ENCODE measurements at places on chromosomes 16 and 17. TPM values are rescaled to one million over a fixed set of nuclear protein-coding genes. Genes with fewer than 3 reads are reported as not detected.

The CA7 gene
- not detected for total RNA-seq

GRCh38 chr17:72046643-72047612 lies 73.9 kb upstream of the SOX9 start:
- H3K4me3 ChIP-seq: no peak overlapping the region
- no peaks in the 10 kb centered on the region for H3K36me3 ChIP-seq
- no peak for DNase-seq
- H3K4me1 ChIP-seq: no peaks in the 10 kb centered on the region

- no peak overlapping the region for H3K27ac ChIP-seq
- H3K4me3 ChIP-seq: no peak overlapping the region
- DNase-seq: peak; percentile 60
- H3K36me3 ChIP-seq: no peaks in the 10 kb centered on the region
- peaks cover 94% of the 10 kb centered on the region for H3K27me3 ChIP-seq
These were observed 6.2 kb downstream of the JPH3 start for GRCh38 chr16:87608400-87608985.

DNA sequence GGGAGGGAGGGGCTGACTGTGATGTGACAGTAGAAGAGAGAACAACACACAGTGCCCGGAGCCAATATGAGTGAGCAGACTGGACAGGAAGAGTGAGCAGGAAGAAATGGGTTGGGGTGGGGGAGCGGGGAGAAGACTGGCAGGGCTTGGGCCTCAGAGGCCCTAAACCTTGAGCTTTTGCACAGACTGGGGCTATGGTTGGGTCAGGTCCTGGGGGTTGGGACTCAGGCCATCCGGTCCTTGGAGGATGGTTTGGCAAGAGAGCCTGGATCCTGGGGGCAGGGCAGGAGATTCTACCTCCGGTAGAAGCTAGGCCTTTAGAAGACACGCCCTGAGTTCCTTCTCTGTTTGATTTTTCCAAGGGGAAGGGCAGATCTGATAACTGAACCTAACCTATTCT lies 1.1 kb downstream of the CAMTA2 start:
- H3K36me3 ChIP-seq: no peaks in the 10 kb centered on the region
- peak overlapping the region; percentile 95 for H3K4me3 ChIP-seq
- H3K27me3 ChIP-seq: no peaks in the 10 kb centered on the region

DNA sequence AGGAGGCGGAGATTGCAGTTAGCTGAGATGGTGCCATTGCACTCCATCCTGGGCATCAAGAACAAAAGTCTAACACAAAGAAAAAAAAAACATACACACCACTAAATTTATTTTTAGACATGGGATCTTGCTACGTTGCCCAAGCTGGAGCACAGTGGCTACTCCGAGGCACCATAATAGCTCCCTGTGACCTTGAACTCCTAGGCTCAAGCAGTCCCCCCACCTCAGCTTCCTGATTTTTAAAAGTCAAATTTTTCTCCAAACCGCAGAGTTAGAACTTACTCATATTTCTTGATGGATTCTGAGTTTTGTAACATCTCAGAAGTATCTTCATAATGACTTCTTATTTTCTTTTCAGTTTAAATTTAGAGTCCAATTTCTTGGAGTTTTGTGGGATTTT lies 3.4 kb downstream of the CMTM4 start:
- H3K4me1 ChIP-seq: peaks cover 37% of the 10 kb centered on the region
- H3K36me3 ChIP-seq: no peaks in the 10 kb centered on the region
- H3K4me3 ChIP-seq: no peak overlapping the region
- no peak overlapping the region for H3K27ac ChIP-seq

DNA sequence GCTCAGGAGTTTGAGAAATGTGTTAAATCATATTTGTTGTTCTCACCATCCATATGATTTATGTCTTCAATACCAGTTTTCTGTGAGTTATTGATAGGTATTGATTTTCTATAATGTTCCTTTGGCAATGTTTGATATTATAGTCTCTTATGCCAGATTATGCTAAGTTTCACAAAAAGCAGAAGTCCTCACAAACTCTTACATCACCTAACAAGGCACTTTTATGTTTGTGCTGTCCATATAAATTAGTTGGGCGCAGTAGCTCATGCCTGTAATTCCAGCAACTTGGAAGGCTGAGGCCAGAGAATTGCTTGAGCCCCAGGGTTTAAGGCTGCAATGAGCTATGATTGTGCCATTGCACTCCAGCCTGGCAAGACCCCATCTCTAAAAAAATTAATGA lies 12.6 kb upstream of the UQCRC2 start:
- no peaks in the 10 kb centered on the region for H3K36me3 ChIP-seq
- H3K27ac ChIP-seq: no peak overlapping the region
- H3K4me3 ChIP-seq: no peak overlapping the region
- DNase-seq: no peak
- no peaks in the 10 kb centered on the region for H3K27me3 ChIP-seq

DNA sequence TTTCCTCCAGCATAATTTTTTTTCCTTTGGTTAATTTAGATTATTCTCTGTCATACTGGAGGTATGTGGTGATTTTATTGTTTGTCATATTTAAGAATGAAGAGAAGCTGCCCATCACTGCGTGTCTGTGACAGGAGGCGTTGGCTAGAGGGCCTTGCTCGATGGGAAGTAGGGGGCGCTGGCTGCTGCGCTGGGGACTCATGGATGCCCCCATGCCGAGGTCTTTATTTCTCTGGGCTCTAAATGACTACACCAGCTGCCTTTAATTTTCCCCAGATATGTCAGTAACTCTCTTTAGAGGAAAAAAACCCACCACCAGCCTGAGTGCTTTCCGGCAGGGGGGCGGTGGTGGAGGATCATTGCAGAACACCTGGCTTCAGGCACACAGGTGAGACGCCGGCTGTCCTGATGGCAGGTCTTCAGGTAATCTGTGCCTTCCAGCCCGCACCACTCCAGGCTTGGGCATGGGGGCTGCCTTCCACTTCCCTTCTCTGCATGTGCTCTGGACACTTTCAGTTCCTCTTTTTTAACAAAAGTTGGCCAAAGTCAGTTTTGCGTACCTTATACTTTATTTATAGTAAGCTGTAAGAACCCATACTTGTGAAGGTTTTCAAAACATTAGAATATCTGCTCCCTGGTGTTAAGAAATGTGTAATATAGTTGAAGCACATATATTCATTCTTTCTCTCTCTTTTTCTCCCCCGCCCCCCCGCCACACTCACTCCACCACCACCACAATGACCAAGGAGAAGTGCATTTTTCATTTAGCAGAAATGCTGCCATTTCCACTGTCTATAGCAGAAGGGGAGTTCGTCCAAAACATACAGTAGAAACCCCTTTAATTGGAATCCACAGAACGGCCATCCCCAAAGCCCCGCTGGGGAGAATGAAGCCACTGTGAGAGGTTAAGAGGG lies 192.7 kb downstream of the RPTOR start:
- no peaks in the 10 kb centered on the region for H3K36me3 ChIP-seq
- DNase-seq: no peak
- no peak overlapping the region for H3K27ac ChIP-seq
- H3K4me1 ChIP-seq: no peaks in the 10 kb centered on the region
- H3K4me3 ChIP-seq: no peak overlapping the region

GRCh38 chr17:63984236-63984635 lies 11.5 kb upstream of the SCN4A start:
- no peak overlapping the region for H3K4me3 ChIP-seq
- no peaks in the 10 kb centered on the region for H3K36me3 ChIP-seq
- H3K27me3 ChIP-seq: no peaks in the 10 kb centered on the region
- no peak overlapping the region for H3K27ac ChIP-seq

The ASPA gene
- not detected for total RNA-seq

DNA sequence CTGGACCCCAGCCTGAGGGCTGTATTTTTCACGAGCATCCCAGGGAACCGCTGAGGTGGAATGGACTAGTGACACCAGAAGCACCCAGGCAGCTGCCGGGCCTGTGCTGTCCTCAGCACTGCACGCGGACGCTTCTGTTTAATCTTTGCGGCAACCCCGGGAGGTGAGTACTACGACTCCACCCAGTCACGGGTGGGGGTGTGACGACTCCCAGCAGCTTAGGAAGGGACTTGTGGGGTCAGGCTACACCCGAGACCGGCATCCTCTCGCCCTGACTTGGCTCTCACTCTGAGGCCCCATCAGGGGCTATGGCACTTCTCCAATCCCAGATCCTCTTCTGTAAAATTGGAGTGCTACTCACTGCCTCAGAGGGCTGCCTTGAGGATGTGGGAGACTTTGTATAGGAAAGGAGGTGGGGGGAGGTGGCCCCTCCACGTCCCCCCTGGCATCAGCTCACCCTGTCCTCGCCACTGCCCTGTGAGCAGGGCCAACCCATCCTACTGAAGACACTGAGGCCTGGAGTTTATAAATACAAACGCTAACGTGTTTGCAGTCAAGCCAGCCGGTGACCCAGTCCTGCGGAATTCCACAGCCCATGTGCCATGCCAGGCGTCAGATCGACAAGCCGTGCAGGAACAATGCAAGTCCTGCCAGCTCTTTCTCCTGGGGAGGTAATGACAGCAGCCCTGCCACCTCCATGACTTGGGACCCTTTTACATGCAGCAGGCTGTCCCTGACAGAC lies 44.4 kb downstream of the PPL start:
- DNase-seq: no peak
- peaks cover 7% of the 10 kb centered on the region for H3K36me3 ChIP-seq
- no peaks in the 10 kb centered on the region for H3K4me1 ChIP-seq
- H3K4me3 ChIP-seq: no peak overlapping the region
- no peaks in the 10 kb centered on the region for H3K27me3 ChIP-seq

DNA sequence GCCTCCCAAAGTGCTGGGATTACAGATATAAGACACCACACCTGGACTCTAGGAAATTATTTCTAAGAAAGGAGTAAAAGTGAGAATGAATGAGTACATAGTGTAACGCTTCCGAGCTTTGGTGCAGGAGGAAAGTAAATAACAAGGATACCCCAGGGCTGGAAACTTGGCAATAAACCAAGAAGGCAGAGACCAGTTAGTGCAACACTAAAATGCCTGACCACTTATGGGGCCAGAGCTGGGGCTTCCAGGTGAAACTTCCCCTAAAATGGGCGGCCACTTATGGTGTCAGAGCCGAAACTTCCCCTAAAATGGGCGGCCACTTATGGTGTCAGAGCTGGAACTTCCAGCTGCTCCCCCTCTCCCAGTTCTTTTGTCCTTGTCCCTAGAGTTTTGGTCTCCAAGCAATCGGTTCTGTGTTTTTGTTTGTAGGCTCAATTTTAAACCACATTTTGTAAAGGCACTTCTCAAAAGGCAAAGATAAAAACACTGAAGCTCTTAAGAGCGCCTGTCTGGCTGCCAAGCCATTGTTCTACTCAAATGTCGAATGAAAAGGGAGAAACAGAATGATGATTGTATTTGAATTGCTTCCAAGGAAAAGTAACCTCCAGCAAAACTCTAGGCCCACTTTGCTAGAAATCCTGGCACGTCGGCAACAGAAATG lies 63.9 kb downstream of the NXN start:
- H3K27ac ChIP-seq: no peak overlapping the region
- no peak overlapping the region for H3K4me3 ChIP-seq
- no peak for DNase-seq
- no peaks in the 10 kb centered on the region for H3K27me3 ChIP-seq

DNA sequence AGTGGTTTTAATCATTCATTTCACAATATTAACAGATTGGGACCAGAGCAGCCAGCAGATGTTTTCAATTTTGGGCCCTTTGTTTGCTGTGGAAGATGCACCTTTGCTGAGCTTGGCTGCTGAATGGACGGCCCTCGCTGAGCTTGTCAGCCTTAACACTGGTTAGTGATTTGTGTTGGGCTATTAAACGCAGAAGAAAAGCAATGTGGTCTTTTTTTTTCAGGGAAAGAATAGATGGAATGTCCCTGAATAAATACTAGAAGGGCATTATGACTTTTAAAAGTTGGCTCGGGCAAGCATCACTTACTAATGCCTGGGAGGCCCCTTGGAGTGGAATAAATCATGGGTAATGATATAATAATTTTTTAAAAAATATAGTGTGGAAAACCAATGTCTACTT lies 297.0 kb downstream of the MAP2K6 start:
- H3K4me1 ChIP-seq: peaks cover 7% of the 10 kb centered on the region
- H3K27me3 ChIP-seq: no peaks in the 10 kb centered on the region
- no peaks in the 10 kb centered on the region for H3K36me3 ChIP-seq
- H3K27ac ChIP-seq: no peak overlapping the region

DNA sequence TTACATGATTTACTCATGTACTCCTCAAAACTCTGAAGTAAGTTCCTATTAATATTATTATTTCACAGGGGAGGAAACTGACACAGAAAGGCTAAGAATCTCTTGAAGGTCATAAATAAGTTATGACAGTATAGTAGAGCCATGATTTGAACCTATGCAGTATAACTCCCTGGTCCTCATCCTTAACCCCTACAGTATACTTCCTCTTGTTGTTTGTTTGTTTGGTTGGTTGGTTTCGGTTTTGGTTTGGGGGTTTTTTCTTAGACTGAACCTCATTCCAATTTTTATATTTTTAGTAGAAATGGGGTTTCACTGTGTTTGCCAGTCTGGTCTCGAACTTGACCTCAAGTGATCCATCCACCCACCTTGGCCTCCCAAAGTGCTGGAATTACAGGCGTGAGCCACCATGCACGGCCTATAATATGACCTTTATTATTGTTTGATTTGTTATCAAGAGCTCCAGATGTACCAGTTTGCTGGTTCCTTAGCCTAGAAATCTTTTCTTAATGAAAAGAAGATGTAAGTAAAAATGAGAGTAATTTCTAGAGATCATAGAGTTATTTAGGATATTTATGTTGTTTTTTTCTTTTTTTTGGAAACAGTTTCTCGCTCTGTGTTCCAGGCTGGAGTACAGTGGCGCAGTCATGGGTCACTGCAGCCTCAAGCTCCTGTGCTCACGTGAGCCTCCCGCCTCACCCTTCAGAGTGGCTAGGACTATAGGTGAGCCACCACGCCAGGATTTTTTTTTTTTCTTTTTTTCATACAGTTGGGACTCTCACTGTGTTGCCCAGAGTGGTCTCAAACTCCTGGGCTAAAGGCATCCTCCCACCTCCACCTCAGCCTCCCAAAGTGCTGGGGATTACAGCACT lies 4.8 kb downstream of the PRR11 start:
- H3K27ac ChIP-seq: no peak overlapping the region
- DNase-seq: no peak
- no peak overlapping the region for H3K4me3 ChIP-seq

DNA sequence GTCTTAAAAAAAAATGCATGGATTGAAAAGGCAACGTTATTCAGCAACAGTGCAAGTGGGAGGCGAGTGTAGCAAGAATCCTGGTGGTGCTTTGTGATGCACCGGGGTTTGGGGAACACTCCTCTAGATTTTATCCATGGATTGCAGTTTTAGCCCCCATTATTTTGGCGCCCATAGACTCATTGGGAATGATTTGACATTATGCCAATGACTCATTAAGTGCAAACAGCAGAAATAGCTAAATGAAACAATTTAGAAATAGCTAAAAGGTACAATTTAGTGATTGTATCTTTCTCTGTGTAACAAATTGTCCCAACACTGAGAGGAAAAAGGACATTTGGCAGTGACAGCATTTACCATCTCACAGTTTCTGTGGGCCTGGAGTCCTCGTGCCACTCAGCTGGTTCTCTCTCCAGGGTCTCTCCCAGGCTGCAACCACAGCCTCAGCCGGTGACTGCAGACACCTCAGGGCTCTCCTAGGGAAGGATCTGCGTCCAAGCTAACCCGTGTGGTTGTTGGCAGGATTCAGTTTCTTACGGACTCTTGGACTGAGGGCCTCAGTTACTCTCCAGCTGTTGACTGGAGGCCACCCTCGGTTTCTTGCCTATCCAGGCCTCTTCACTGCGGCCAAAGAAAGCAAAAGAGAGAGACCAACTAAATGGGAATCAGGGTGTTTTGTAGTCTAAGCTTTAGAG lies 398.7 kb downstream of the SNX29 start:
- H3K4me1 ChIP-seq: no peaks in the 10 kb centered on the region
- H3K27ac ChIP-seq: no peak overlapping the region
- no peaks in the 10 kb centered on the region for H3K36me3 ChIP-seq
- no peak overlapping the region for H3K4me3 ChIP-seq
- H3K27me3 ChIP-seq: no peaks in the 10 kb centered on the region

The PRSS21 gene
- 77.4 TPM for total RNA-seq

The ITGAD gene
- total RNA-seq: not detected

Data from PC-9 (cell line).